ENCODE measurements at places on chromosomes 3 and 15.

DNA sequence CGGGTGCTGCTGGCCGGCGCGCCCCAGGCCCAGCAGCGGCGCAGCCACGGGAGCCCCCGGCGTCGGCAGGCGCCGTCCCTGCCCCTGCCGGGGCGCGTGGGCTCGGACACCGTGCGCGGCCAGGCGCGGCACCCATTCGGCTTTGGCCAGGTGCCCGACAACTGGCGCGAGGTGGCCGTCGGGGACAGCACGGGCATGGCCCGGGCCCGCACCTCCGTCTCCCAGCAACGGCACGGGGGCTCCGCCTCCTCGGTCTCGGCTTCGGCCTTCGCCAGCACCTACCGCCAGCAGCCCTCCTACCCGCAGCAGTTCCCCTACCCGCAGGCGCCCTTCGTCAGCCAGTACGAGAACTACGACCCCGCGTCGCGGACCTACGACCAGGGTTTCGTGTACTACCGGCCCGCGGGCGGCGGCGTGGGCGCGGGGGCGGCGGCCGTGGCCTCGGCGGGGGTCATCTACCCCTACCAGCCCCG is 777 bp downstream of the LOXL1 start:
- DNase-seq, result no peak

DNA sequence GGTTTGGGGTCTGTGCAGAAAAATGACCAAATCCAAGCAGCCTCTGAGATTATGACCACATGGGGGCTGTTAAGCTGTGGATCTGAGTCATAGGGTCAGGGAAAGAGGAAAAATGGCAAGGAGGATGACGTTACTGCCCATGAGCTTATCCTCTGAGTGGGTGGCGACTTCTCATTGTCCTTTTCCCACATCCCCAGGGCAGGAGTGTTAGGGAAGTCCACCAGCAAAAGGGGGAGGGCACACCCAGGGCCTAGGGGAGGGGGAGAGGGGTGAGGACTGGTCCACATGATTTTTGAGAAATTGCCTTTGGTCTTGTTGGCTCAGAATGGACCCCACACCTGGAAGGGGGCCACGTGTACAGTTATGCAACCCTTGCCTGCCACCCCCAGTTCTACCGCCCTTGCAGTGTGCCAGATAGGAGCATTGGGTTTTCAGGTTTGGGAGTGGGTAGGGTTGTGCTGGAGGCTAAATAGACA is 2.6 kb downstream of the CD276 start:
- no peak for DNase-seq

GRCh38 chr3:112789787-112790186 is 56.9 kb downstream of the CD200R1L start:
- DNase-seq, result no peak

DNA sequence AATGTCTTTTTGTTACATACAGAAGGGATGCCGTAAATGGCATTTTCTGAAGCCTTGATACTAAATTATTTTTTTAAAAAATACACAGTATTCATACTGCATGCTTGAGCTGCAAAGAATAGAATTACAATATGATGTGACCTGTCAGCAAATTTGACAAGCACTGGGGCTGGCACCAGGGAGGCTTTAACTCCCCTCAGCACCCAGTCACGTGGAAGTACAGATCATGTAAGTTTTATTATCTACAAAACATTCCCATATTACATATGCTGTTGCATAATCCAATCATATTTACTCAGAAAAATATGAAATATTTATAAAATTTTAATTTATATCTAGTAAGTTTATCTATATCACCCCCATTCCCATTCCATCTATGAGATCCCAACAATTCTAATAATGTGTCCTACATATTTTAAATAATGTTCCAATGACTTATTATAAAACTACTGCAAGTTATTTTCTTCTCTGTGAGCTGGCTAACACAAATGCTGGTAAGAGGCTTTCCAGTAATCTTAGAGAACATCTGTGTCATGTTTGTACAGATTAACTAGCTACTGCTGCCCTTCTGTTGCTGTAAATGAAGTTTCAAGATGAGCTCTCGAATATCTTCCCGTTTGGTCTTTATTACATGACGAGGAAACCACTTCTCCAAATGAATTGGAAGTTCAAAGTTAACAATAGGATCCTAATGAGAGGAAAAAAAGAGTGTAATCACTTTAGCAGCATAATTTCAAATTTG is 5.2 kb upstream of the IMPG2 start:
- DNase-seq, result no peak

DNA sequence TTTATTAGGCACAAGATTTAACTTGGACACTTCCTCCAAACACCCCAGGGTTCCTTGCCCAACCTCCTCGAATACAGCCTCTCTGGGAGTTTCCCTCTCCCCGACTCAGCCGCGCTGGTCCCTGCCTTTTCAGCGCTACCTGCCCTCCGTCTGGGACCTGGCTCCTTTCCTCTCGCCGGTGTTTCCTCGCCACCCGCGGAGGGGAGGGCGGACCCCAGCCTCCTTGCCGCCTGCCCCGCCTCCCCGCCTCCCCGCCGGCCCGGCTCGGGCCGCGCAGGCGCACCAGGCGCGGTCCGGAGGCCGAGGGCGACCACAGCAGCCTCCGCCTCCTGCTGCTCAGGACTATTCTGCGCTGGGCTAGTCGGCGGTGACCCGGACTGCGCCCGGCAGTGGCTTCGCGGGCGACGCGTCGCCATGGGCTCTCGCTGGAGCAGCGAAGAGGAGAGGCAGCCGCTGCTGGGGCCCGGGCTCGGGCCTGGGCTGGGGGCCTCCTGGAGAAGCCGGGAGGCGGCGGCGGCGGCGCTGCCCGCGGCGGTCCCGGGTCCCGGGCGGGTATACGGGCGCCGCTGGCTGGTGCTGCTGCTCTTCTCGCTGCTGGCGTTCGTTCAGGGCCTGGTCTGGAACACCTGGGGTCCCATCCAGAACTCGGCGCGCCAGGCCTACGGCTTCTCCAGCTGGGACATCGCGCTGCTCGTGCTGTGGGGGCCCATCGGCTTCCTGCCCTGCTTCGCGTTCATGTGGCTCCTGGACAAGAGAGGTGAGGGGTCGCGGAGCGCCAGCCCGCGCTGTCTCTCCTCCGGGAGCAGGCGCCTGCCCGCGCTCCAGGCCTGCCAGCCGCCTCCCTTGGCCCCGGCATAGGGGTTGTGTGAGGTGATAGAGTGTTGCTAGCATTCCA is at the start of gene SLC49A4:
Gene SLC49A4 (plus strand): TSS at position 291 of the 895 bp plus-strand sequence. CDS start 124 bp downstream, at position 415.
- DNase-seq, result no peak

GRCh38 chr15:31887246-31887645 is 143.1 kb upstream of the CHRNA7 start:
- no peak for DNase-seq

DNA sequence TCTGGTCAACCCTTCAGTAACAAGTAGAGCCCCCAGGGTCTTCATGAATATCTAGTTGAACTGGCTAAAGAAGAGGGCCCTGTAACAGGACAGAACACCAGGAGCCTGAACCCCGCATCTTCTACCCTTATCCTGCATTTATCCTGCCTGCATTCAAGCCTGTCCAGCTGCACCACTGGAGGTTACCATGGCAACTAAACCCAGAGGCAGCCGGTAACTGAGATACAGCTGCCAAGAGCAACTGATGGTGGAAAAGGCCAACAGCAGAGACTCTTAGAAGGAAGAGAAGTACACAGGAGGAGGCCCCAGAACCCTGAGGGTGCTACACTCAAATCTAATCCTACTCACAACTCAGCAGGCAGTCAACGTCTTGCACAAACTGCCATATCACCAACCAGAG is 3.7 kb upstream of the PRKAR2A start:
- DNase-seq, result no peak

DNA sequence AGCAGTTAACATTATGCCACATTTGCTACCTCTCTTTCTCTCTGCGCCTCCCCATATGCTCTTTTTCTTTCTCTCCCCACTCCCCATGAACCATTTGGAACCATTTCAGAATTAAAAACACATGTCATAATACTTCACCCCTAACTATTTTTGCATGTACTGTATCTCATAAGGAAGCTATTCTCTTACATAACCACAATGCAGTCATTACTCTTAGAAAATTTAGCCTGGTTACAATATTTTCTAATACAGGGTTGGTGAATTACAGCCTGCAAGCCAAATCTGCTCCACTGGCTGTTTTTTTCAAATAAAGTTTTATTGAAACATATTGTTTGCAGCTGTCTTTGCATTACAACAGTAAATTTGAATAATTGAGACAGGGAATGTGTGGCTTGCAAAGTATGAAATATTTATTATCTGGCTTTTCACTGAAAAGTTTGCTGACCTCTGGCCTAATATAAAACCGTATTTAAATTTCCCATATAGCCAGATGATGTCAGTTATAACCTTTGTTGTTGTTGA is 62.8 kb downstream of the SGO1 start:
- no peak for DNase-seq

- no peak for DNase-seq
Measured at GRCh38 chr3:136546720-136547119, 205.5 kb downstream of the STAG1 start.

DNA sequence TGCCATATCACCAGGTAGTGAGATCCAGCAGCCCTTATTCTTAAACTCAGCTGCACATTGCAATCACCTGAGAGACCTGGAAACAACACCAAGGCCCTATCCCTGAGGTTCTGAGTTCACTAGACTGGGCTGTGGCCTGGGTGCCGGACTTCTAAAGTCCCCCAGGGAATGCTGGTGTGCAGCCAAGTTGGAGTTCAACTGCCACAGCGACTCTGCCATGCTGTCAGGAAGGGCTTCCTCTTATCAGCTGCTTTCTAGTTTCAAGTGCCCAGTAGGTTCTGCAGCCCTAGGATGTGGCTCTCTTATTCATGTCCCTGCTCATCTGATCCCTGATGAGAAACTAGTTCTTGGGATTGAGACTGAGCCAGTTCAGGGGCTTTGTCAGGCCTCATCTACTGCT is 47.8 kb downstream of the ACAA1 start:
- no peak for DNase-seq

- DNase-seq, result no peak
Measured at GRCh38 chr3:142530296-142530695, 48.2 kb downstream of the ATR start.

Data from AG04449 (cell line).